Myocyte (in vitro differentiated cells): ENCODE measurements at places on chromosomes 1 and 21.

GRCh38 chr1:93471284-93471683 lies 23.4 kb downstream of the FNBP1L start:
- no peak for DNase-seq

- DNase-seq = peak; percentile 76
Observed at GRCh38 chr1:40799351-40799867, 15.8 kb downstream of the KCNQ4 start.

GRCh38 chr1:21865943-21866706 lies 54.1 kb downstream of the LDLRAD2 start:
- peak; percentile 47 for DNase-seq

DNA sequence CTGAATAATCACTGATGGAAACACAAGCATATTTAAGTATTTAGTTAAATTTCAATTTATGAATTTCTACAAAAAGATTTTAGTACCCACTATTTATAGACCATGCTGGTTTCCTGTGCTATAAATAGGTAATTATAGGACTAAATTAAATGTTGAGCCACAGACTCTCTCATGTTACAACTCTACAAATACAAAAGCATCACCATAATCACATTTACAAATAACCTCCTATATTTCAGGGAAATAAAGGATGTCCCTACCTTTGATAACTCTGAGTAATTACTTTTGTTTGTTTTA lies 32.6 kb upstream of the CCDC190 start:
- peak; percentile 25 for DNase-seq

DNA sequence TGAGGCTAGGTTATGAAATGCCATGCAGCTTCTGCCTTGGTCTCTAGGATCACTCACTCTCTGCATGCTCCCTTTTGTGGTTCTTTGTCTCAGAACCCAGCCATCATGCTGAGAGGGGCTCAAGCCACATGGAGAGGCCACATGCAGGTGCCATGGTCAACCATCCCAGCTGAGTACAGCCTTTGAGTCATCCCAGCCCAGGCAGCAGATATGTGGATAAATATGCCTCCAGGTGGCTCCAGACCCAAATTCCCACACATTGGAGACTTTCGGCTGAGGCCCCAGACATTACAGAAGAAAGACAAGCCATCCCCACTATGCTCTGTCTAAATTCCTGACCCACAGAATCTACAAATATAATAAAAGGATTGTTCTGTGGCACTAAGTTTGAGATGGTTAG lies 102.0 kb downstream of the LHX9 start:
- DNase-seq = no peak

- DNase-seq = no peak
Observed at GRCh38 chr1:159580340-159580739, 7.3 kb upstream of the APCS start.

DNA sequence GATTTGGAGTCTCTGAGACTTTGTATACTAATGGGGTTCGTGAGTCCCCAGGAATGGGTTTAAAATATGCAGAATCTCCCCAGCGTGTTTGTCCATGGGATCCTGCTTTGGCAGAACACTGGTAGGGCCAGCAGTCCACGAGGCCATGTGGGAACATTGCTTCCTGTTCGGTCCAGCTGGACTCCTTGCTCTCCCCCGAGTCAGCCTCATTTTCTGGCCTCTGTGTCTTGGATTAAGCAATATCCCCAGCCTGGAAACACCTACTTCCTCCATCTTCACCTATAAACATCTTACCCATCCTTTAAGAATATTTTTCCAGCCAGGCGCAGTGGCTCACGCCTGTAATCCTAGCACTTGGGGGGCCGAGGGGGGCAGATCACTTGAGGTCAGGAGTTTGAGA lies 142.4 kb downstream of the NAV1 start:
- no peak for DNase-seq

DNA sequence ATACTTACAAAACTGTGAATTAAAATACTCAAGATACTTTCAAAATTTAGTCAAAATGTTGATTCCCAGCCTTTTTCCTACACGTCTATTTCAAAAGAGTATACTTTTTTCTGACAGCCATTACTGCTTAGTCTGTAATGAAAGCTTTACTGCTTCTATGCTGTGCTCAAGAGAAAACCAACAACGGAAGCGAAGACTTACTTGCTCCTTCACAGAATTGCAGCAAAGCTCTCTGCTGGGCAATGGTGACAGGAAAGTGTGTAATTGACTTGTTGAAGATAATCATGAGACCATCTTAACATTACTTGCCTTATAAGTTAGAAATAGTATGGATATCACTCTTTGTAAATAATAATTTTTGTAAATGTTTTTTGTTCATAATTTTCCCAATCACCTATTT lies 1.7 kb upstream of the DYNLT5 start:
- DNase-seq = no peak

DNA sequence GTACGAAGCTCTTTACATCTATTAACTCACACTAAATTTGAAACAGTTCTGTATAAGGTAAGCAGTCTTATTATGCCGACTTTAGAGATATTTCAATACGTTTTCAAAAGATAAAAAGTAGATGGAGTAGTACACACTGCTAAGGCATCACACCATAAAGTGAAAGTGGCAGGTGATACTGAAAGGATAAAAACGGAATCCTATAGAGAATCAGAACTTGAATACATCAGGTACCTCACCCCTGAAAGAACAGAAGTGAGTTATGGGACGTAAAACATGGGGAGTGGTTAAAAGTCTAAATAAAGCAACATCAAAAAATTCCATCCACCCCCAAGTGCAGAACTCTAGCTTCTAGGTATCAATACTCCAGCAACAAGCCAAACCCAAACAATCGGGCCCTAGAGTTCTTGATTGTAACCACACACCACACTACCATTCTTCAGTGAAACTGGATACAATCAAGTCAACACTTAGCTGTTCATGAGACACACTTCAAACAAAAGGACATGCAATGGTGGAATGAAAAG lies 142.6 kb downstream of the SMYD3 start:
- peak; percentile 7 for DNase-seq

- peak; percentile 40 for DNase-seq
Observed at GRCh38 chr1:180611016-180611930, 20.5 kb upstream of the XPR1 start.
